Kasumi-1 (cell line): ENCODE measurements at places on chromosomes 11 and 22.

DNA sequence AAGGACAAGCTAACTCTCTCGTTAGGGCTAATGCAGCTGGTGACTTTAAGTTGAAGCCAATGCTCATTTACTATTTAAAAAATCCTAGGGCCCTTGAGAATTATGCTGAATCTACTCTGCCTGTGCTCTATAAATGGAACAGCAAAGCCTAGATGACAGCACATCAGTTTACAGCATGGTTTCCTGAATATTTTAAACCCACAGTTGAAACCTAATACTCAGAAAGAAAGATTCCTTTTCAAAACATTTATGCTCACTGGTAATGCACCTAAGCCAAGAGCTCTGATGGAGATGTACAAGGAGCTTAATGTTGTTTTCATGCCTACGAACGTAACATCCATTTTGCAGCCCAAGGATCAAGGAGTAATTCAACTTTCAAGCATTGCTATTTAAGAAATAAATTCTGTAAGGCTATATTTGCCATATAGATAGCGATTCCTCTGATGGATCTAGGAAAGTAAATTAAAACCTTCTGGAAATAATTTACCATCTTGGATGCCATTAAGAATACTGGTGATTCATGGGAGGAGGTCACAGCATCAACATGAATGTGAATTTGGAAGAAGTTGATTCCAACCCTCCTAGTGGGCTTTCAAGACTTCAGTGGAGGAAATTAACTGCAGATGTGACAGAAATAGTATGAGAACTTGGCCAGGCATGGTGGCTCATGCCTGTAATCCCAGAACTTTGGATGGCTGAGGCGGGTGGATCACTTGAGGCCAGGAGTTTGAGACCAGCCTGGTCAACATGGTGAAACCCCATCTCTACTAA, 14.5 kb downstream of the XNDC1N start:
- DNase-seq: no peak

GRCh38 chr11:130389335-130389935, 39.0 kb downstream of the ADAMTS8 start:
- DNase-seq: no peak

GRCh38 chr11:119410501-119410900, 12.5 kb downstream of the THY1 start:
- no peak for DNase-seq

DNA sequence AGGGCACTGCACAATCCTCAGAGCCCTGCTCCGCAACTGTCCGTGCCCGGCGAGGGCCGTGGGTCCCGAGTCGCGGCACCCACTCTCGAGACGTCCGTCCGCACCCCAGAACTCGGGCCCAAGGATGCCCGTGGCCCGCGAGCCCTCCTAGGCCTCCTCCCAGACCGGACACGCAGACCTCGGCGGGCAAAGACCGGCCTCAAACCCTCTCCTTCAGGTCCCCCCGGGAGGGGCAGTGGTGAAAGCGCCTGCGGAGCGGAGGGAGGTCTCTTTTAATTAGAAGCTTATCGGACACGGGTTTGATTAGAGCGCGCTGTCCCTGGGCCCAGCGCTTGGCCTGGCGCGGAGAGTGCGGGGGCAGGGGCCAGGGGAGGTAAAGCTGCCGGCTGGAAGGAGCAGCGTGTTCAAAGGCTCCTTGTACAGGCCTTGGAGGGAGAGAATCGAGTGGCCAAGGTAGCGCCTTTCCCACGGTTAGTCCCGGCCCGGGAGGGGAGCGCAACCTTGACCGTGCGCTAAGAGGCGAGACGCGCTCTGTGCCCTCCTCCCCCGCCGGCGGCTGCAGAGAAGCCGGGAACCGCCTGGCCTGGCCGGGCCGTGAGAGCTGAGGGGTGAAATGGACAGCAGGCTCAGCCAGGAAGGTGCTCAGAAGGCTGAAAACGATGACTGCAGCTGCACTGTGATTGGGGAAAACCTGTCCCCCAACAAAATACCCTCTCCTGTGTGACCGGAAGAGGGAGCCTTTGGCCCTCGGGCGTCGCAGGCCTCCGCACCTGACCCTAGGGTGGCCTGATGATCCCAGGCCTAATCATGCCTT, 4.6 kb downstream of the WT1 start:
- no peak for DNase-seq

DNA sequence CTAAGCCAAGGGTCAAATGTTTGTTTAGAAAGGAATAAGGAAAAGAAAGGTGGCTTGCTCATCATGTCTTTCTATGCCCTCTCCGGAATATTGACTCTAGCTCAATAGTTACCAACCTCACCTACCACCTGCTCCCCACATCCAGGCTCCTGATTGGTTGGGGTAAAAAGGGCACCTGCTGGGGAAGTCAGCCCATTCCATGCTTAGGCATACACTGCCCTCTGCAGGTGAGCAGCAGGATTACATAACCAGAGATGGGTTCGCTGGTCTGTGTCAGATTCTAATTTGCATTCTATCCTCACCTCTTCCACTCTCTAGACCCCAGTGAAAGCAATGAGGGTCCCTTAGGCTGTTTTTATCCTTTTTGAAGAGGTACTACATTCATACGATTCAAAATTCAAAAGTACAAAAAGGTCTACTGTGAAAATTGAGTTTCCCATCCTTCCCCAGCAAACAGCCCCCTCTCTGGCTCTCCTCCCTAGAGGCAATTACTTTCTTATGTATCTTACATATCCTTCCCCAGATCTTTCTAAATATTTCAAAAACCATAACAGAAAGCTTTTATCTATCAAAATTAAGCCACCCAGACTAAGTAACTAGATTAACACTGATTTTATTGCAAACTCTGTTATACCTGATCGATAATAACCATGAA, 98.0 kb upstream of the ASPHD2 start:
- DNase-seq: peak; percentile 47

- no peak for DNase-seq
Measured at GRCh38 chr22:44525941-44526778, 28.1 kb upstream of the RTL6 start.

- DNase-seq: no peak
Measured at GRCh38 chr11:30113326-30113898, 96.6 kb upstream of the KCNA4 start.

DNA sequence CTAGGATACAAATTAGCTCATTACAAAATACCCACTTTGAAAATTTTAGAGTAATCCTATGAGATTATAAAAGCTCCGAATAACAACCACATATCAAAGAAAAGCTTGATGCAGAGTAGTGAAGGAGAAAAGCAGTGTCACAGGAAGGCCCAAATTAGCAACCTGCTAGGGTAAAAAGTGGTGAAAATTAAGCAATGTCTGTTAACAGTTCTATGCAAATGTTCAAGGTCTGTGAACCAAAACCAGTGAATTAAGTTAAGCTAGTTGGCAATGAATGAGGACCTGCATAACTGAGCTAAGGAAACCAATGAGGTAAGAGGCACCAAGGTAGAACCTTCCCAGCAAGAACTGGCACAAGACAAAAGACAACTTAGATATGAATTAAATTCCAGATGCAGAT, 29.6 kb downstream of the PRDM10 start:
- peak; percentile 51 for DNase-seq

- DNase-seq: no peak
Measured at GRCh38 chr11:66275396-66275795, 2.6 kb upstream of the CNIH2 start.

GRCh38 chr22:19820880-19821522, 33.7 kb downstream of the GNB1L start:
- DNase-seq: no peak

- DNase-seq: no peak
Measured at GRCh38 chr22:24989135-24989534, 36.6 kb downstream of the KIAA1671 start.

DNA sequence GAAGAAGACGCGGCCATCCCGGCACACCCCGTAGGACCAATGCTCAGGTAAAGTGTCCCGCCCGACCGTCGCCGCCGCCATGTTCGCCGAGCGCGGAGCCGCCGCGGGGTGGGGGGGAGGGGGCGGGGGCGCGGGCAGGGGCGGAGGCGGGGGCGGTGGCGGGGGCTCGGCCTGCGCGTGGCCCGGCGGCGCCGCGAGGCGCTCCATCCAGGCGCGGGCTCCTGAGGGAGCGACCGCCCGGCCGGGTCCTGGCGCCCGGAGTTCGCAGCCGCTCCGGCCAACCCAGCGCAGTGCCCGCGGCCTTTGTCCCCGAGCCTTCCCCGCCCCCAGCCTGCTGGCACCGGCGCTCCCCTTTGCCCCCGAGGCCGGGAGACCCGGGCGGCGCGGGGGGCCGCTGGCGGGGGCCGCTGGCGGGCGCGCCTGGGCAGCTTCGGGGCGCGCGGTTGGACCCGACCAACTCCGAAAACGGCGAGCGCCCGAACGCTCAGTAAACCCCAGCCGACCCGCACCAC, at the start of gene PLEKHA7:
TSS of gene PLEKHA7 (minus strand) at position 94 of the 512 bp plus-strand sequence. CDS start at position 81, 13 bp downstream.
- no peak for DNase-seq

- DNase-seq: no peak
Measured at GRCh38 chr22:46619830-46620501, at the start of gene GRAMD4. Gene GRAMD4 (plus strand): TSS chr22:46620386. CDS start chr22:46626800, 6,414 bp downstream.

- no peak for DNase-seq
Measured at GRCh38 chr22:46122511-46122971, 27.8 kb upstream of the PPARA start.

- no peak for DNase-seq
Measured at GRCh38 chr22:41816241-41816640, 15.8 kb downstream of the CCDC134 start.

- DNase-seq: no peak
Measured at GRCh38 chr22:37609240-37610152, 862 bp downstream of the GGA1 start.

GRCh38 chr11:129302386-129303101, 73.1 kb upstream of the BARX2 start:
- DNase-seq: no peak

- DNase-seq: peak; percentile 14
Measured at GRCh38 chr11:65766535-65766934, 14.2 kb downstream of the AP5B1 start.

- DNase-seq: no peak
Measured at GRCh38 chr22:49803134-49803533, 24.5 kb downstream of the BRD1 start.

DNA sequence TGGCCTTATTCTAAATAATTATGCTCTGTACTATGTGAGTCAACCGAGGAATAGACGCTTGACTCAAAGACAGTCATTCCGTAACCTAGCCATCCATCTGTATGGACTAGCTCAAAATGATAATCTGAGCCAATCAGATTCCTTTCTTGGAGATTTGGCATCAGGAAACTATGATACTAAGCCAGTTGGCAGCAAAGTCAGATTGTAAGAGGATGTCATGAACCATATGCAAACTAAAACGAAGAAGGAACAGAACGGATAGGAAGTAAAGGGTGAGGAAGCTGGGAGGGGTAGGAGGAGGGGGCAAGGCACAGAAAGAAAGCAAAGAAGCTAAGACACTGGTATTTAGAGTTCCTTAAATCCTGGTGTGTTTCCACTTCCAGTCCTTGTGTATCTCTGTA, 10.7 kb upstream of the SESN3 start:
- peak; percentile 10 for DNase-seq

DNA sequence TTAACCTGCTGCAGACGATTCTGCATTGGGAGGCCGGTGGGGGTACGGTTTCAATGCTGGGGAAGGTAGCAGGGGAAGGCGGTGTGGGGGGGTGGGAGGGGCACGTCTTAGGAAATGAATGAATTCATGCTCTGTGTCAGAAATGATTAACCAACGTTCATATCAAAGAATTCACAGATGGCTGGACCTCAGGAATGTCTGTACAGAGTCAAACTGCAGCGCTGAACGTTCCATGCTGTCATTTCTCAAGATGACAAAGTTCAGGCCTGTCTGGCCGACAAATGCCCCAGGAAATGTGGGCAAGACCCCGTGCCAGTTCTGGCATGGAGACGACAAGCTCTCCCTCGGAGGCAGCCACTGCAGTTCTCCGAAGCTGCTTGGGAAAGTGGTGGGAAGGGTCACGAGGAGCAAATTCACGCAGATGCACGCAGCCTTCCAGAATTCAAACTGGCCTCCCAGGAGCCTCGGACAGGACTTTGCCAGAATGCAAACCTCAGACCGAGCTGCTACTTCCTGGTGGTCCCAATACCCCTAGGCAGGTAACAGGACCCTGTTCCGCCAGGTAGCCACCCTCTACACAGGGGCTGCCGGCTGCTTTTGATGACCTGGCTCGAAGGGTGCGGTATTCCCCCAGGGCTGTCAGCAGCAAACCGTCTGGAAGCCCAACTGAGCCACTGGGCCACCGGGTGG, 81.5 kb downstream of the TRMU start:
- no peak for DNase-seq

- no peak for DNase-seq
Measured at GRCh38 chr22:30291058-30291892, 2.0 kb upstream of the CASTOR1 start.
